ENCODE measurements at places on chromosomes 1 and 21. TPM values are rescaled to one million over a fixed set of nuclear protein-coding genes. Genes with fewer than 3 reads are reported as not detected.

Gene RGS8
- 0.05 TPM for total RNA-seq

Gene TMEM82
- 1.4 TPM for total RNA-seq

Gene PDC
- total RNA-seq = not detected

Gene NTMT2
- not detected for total RNA-seq

Gene ZNF684
- 5.2 TPM for total RNA-seq

Gene PRKAA2
- total RNA-seq = 8.6 TPM

Gene KIAA1614
- total RNA-seq = 2.1 TPM

Gene AGMAT
- total RNA-seq = 3.1 TPM

Gene GJB3
- total RNA-seq = 0.14 TPM

DNA sequence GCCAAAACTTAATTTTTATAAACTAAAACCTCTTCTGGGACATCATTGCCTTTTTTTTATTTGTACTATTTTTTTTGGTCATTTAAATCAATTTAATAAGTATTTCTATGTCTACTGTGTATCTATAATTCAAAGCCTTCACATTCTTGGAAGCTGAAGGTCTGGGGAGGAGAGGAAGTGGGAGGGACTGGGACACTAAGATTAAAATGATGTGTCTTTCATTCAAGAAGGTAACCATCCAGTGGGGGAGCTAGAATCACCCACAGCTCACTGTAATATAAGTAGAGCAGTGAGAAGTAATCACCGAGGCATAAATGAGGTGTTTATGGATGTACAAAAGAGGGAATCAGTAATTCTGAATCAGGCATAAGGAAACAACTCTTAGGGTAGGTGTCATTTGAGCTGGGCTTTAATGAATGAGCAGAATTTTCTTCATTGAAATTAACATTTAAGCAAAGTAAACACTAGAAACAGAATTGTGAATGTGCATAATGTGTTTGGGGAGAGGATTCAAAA, 52.8 kb downstream of the PTGER3 start:
- H3K36me3 ChIP-seq = no peaks in the 10 kb centered on the region
- peaks cover 14% of the 10 kb centered on the region for H3K27me3 ChIP-seq

DNA sequence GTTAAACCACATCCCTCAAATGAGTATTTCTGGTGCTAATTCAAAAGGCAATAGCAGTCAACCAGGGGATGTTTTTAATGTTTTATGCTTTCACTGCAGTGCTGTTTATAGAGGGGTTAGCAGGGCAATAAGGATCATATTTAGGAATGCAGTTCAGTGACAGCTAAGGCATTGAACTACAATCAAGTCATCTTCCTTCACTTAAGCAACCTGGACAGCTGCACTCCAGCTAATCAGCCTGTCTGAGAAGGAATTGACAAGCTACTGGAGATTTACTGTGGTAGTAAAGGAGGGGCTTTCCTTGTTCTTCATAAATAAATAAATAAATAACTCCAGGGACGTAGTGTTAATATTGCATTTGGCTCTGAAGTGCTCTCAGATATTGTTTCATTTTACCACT, 93.9 kb downstream of the DAB1 start:
- no peak for DNase-seq
- peaks cover 7% of the 10 kb centered on the region for H3K27me3 ChIP-seq
- H3K4me1 ChIP-seq = peaks cover 1% of the 10 kb centered on the region
- H3K36me3 ChIP-seq = no peaks in the 10 kb centered on the region

GRCh38 chr1:239067058-239067457, 319.3 kb upstream of the CHRM3 start:
- DNase-seq = no peak
- no peaks in the 10 kb centered on the region for H3K27me3 ChIP-seq
- H3K27ac ChIP-seq = no peak overlapping the region

DNA sequence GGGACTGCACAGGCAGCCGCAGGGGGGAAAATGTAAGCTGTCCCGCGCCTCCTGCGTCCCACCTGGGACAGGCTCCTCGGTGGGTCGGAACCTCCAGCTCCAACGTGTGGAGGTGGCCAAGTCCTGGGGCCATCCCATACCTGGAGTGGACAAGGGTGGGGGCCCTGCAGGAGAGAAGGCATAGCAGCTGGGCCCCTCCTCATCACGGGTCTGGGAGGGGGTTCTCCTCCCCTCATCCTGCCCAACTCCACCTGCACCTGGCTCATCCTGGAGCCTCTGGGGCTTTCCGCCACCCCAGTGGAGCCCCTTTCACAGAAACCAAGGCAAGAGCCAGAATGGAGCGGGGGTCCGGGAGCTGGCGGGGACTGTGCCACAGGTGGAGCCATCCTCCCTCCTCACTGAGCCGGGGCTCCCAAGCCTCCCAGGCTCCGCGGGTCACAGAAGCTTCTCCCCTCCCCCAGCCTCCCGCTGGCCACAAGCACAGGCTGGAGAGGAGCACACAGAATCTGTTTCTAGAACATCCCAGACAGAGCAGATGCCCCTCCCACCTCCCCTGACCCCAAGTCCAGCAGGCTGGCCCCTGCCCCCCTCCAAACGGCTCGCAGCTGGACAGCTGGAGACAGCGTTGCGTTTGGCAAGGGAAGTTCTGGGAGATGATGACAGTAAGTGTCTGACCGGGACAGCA, 65.8 kb downstream of the MEGF6 start:
- H3K4me3 ChIP-seq = no peak overlapping the region
- no peaks in the 10 kb centered on the region for H3K27me3 ChIP-seq
- DNase-seq = no peak
- no peaks in the 10 kb centered on the region for H3K36me3 ChIP-seq
- H3K27ac ChIP-seq = no peak overlapping the region

DNA sequence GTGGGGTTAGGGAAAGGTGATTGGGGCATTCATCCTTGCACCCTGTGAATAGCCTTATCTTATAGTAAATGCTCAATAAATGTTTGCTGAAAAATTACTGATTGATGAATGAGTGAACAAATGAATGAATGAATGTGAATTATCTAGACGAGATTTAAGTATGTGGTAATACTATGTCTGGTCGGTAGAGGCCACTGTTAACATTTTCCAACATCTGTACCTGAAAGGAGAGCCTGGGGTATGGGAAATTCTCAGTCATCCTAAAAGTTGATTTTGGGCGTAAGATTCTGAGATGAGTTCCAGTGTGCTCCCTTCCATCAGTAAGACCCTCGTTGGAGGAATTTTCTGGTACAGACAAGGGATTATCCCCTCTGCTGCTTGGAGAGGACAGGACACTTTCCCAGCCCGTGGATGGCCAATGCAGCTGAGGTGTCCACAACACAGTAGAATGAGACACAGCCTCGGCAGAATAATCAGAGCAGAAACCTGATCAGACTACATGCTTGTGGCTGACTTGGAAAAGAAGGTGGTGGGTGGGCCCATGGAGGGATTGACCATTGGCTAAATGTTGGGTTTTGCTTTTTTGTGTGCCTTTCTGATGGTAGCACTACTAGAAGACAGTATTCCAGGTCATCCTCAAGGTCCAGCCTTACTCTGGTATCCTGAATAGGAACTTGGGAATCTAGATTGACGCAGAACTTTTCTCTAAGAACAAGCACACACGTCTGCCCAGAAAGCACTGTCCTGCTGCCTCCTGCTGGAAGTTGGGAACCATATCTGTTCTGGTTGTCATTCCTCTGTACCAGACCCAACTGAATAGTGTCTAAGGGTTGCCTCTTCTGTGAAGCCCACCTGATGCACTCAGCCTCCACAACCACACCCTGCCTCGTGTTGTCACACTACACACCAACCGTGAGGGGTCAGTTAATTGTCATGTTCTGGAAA, 262.0 kb downstream of the TNR start:
- DNase-seq = no peak
- no peaks in the 10 kb centered on the region for H3K36me3 ChIP-seq
- no peaks in the 10 kb centered on the region for H3K4me1 ChIP-seq
- no peak overlapping the region for H3K4me3 ChIP-seq
- H3K27ac ChIP-seq = no peak overlapping the region

- H3K27me3 ChIP-seq = no peaks in the 10 kb centered on the region
- H3K36me3 ChIP-seq = no peaks in the 10 kb centered on the region
- no peak for DNase-seq
- H3K4me3 ChIP-seq = no peak overlapping the region
- H3K27ac ChIP-seq = no peak overlapping the region
Measured at GRCh38 chr1:195898924-195899323, 709.3 kb downstream of the KCNT2 start.

DNA sequence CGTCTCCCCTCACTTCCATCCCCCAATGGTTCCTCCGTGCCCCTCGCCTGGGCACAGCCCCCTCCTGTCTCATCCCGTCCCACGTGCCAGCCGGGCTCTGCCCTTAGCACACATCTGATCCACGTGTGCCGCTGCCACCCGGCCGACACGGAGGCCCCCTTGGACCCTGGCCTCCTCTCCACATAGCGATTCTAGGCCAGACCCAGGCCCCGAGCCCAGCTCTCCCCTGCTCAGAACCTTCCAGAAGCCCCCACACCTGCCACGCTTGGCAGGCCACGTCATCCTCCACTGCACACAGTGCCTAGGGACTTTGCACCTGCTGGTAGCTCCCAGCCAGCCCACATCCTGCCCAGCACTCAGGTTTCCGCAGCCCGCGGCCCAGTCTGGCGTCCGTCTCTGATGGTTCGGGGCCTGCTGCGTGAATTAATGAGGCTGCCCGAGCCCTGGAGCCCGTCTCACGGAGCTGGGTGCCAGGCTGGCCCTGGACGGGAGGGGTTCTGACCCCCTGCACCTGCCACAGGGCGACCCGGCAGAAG, 20.1 kb downstream of the PLCH2 start:
- peaks cover 7% of the 10 kb centered on the region for H3K27me3 ChIP-seq
- no peaks in the 10 kb centered on the region for H3K4me1 ChIP-seq

GRCh38 chr1:218361298-218362065, 16.3 kb downstream of the TGFB2 start:
- H3K27ac ChIP-seq = peak overlapping the region; percentile 17
- H3K27me3 ChIP-seq = no peaks in the 10 kb centered on the region

DNA sequence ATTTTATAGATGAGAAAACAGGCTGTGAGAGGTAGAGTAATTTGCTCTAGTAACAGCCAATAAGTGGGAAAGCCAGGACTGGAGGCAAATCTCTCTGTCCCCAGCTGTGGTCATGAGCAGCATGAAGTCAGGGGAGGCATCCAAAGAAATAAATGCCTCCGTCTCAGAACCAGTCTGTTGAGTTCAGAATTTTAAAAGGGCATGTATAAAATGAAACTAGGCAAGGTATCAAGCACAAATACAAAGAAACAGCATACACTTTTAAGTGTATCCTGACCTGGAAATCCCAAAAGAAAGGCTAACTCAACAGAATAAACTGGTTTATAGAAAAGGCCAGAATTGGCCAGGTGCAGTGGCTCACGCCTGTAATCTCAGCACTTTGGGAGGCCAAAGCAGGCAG, 120.0 kb upstream of the B3GALT2 start:
- no peak overlapping the region for H3K27ac ChIP-seq
- peaks cover 4% of the 10 kb centered on the region for H3K27me3 ChIP-seq
- no peak for DNase-seq
- no peak overlapping the region for H3K4me3 ChIP-seq
- H3K4me1 ChIP-seq = peaks cover 29% of the 10 kb centered on the region

GRCh38 chr21:31386006-31386405, 41.9 kb upstream of the TIAM1 start:
- H3K27me3 ChIP-seq = no peaks in the 10 kb centered on the region
- DNase-seq = no peak
- H3K36me3 ChIP-seq = no peaks in the 10 kb centered on the region
- H3K4me1 ChIP-seq = no peaks in the 10 kb centered on the region
- no peak overlapping the region for H3K4me3 ChIP-seq
- H3K27ac ChIP-seq = no peak overlapping the region

- DNase-seq = peak; percentile 33
- H3K36me3 ChIP-seq = no peaks in the 10 kb centered on the region
- H3K4me3 ChIP-seq = no peak overlapping the region
- no peak overlapping the region for H3K27ac ChIP-seq
Measured at GRCh38 chr1:182781841-182782586, 7.6 kb upstream of the NPL start.

GRCh38 chr1:147772570-147772969, 12.2 kb upstream of the GJA5 start:
- peaks cover 52% of the 10 kb centered on the region for H3K27me3 ChIP-seq
